ENCODE measurements at places on chromosomes 7 and 10. TPM values are rescaled to one million over a fixed set of nuclear protein-coding genes. Genes with fewer than 3 reads are reported as not detected.

Gene UNCX
- not detected for polyA plus RNA-seq

GRCh38 chr7:90864088-90864487 is 268.0 kb downstream of the CDK14 start:
- H3K36me3 ChIP-seq = no peaks in the 10 kb centered on the region
- no peak for DNase-seq
- H3K27me3 ChIP-seq = no peaks in the 10 kb centered on the region
- H3K4me3 ChIP-seq = no peak overlapping the region

GRCh38 chr10:34544400-34544799 is 270.7 kb downstream of the PARD3 start:
- H3K27ac ChIP-seq = no peak overlapping the region
- no peaks in the 10 kb centered on the region for H3K27me3 ChIP-seq
- DNase-seq = no peak
- no peak overlapping the region for H3K4me3 ChIP-seq
- no peaks in the 10 kb centered on the region for H3K4me1 ChIP-seq

GRCh38 chr10:125158275-125158600 is 2.1 kb downstream of the CTBP2 start:
- no peaks in the 10 kb centered on the region for H3K36me3 ChIP-seq
- DNase-seq = no peak
- no peak overlapping the region for H3K27ac ChIP-seq
- H3K4me3 ChIP-seq = peak overlapping the region; percentile 79
- no peaks in the 10 kb centered on the region for H3K4me1 ChIP-seq
- peaks cover 62% of the 10 kb centered on the region for H3K27me3 ChIP-seq

DNA sequence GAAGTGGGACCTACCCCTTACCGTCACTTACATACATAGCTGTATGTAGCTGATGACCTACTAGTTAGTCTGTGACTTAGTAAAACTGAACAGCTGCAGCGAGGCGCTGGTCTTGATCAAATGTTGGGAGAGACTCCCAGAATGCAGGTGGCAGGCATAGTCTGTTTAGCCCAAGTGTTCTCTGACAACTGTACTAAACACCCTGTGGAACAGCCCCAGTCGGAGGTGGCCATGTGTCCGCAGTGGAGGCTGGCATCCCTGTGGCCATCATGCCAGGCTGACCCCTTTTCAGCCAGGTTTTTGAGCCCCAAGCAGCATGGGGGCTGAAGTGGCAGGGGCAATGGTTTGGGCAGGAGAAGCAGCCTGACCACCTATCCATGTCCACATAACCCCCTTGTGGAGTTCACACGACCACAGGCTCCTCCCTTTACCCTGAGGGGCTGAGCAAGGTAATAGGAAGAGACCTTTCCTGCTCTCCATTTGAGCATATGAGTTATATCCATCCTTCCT is 7.2 kb downstream of the ADCY1 start:
- H3K36me3 ChIP-seq = no peaks in the 10 kb centered on the region
- H3K27me3 ChIP-seq = no peaks in the 10 kb centered on the region
- no peak overlapping the region for H3K27ac ChIP-seq
- no peak for DNase-seq
- H3K4me3 ChIP-seq = no peak overlapping the region
- no peaks in the 10 kb centered on the region for H3K4me1 ChIP-seq

GRCh38 chr7:40828686-40829600 is 694.1 kb downstream of the SUGCT start:
- H3K36me3 ChIP-seq = no peaks in the 10 kb centered on the region
- no peaks in the 10 kb centered on the region for H3K27me3 ChIP-seq
- no peaks in the 10 kb centered on the region for H3K4me1 ChIP-seq
- H3K27ac ChIP-seq = no peak overlapping the region

- H3K4me3 ChIP-seq = no peak overlapping the region
- no peak for DNase-seq
- H3K27ac ChIP-seq = no peak overlapping the region
- H3K36me3 ChIP-seq = no peaks in the 10 kb centered on the region
- H3K4me1 ChIP-seq = no peaks in the 10 kb centered on the region
These were observed 25.8 kb upstream of the EEPD1 start for GRCh38 chr7:36127075-36127740.

GRCh38 chr7:35185908-35186731 is 67.8 kb downstream of the TBX20 start:
- no peak for DNase-seq
- H3K4me3 ChIP-seq = peak overlapping the region; percentile 56
- H3K4me1 ChIP-seq = peaks cover 11% of the 10 kb centered on the region
- no peak overlapping the region for H3K27ac ChIP-seq
- H3K27me3 ChIP-seq = peaks cover 19% of the 10 kb centered on the region

Gene PAPOLB
- polyA plus RNA-seq = not detected

- no peaks in the 10 kb centered on the region for H3K36me3 ChIP-seq
- H3K27ac ChIP-seq = no peak overlapping the region
- DNase-seq = no peak
- no peaks in the 10 kb centered on the region for H3K27me3 ChIP-seq
- H3K4me3 ChIP-seq = no peak overlapping the region
These were observed 46.8 kb upstream of the NFE2L3 start for GRCh38 chr7:26105236-26105635.

DNA sequence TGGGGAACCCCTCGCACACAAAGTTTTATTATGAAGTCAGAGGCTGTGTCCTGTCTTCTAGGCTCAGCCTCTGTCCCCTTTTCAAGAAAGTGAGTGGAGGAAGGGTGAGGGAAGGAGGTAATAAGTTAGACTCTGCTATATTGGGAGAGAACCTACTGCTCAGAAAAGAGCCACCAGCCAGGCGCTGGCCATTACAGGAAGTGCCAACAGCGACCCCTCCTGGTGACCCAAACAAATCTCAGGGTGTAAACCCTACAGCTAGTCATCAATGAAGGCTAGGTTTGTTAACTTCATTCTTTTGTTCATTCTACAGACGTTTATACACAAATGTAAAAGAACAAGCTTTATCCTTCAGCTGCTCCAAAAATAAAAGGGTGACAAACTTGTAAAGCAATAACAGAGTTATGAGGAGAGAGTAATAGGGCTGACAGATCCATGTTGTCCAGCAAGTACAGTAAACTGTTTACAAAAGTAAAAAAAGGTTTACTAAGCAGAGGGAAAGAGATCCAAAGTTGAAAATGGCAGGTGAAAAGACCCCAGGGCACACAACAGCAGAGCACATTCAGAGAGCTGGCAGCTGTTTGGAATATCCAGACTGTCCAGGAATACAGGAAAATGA is 82.7 kb downstream of the FAM204A start:
- peaks cover 36% of the 10 kb centered on the region for H3K27me3 ChIP-seq
- no peaks in the 10 kb centered on the region for H3K4me1 ChIP-seq
- H3K27ac ChIP-seq = no peak overlapping the region

- peak overlapping the region; percentile 68 for H3K4me3 ChIP-seq
- no peaks in the 10 kb centered on the region for H3K36me3 ChIP-seq
- H3K4me1 ChIP-seq = peaks cover 16% of the 10 kb centered on the region
- H3K27ac ChIP-seq = peak overlapping the region; percentile 86
These were observed 14.3 kb downstream of the MOSPD3 start for GRCh38 chr7:100626530-100627237.
